ENCODE measurements at places on chromosomes 2 and 18.

DNA sequence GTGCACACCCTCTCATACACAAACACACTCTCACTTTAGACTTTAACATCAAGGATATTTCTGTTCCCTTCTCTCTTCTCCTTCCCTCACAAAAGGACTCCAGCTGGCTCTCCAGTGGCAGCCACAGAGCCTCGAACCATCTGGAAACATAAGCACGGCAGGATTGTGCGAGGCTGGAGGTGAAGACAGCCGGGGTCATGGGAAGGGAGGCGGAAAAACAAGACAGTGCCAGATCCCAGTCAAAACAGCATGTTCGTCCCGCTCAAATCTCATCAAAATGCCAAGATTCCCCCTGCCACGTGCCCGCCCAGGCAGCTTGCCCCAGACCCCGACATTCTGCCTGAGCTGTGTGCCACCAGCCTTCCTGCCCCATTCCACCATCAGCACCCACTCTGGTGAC is 180.3 kb downstream of the ZBTB7C start:
- no peak for DNase-seq

DNA sequence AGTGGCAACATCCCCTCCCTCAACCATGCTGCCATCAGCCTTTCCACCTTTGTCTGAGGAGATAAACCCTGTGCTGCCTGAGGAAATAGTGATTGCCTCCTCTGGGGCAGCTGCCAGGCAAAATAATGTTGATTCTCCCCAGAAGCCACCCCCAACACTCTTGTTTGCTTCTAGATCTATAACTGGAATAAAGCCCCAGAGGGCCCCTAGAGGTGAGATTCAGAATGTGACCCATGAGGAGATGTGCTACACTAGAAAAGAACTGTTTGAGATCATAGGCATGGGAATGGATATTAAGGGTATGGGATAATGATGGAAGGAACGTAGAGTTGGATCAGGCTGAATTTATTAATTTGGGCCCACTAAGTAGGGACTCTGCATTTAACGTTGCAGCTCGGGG is 116.3 kb upstream of the RMP24 start:
- DNase-seq, result no peak

DNA sequence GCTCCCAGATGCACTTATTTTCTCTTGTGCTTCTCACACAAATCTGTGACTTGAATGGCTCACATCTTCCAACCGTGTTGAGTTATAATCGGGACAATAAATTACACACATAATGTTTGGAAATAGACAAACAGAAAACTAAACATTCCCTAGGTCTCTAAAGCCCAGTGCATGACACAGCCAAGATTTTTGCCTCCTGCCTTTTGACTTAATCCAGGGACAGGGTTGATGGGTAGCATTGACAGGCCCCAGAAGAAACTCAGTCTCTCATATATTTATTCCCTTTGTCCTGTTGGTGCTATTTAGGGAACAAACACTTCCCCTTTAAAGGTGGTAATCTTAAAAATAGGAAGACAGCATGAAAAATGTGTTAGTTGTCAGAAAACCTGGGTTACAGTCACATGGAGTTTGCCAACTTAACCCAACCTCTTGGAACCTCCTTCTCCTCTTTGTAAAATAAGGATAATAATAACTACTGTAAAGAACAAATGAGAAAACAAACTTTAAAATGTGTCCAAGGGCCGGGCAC is 24.0 kb upstream of the ARPC2 start:
- no peak for DNase-seq

DNA sequence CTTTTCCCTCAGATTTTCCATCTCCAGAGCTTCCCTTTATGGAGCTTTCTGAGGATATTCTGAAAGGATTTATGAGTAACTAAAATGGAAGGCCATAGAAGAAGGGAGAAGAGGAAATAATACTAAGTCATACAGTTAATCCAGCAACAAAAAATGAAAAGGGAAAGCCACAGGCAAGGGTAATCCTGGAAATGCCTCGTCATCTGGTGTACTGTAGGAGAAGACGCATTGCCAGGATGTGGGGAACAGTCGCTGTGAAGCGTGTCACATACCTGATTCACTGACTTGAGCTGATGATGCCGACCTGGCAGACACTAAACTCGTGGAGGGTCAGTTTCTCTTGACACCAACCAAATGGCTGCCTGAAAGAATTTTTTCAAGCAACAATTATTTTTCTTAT is 34.7 kb upstream of the ALPP start:
- no peak for DNase-seq

DNA sequence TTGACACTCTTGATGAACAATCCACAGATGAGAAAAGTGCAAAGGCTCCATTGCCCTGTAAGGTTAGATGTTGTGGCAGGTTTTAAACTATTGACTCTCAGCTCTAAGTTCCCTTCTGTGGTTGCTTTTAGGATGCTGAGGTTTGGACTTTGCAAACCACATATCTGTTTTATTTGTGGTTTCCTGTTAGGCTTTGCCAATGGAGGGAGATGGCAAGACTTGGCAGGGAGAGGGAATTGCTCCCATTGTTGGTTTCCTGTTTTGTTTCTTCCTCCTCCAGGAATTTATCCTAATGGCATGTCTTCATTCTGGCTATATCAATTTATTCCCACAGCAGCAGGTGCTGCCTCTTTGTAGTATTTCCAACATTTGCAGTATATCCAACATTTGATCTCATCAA is 772.3 kb downstream of the LRRTM4 start:
- DNase-seq, result no peak

All from fibroblast of skin of back (primary cell).